ENCODE measurements at places on chromosomes 6 and 20.

GRCh38 chr6:136429264-136430065 lies 120.8 kb downstream of the MAP7 start:
- DNase-seq, result no peak

DNA sequence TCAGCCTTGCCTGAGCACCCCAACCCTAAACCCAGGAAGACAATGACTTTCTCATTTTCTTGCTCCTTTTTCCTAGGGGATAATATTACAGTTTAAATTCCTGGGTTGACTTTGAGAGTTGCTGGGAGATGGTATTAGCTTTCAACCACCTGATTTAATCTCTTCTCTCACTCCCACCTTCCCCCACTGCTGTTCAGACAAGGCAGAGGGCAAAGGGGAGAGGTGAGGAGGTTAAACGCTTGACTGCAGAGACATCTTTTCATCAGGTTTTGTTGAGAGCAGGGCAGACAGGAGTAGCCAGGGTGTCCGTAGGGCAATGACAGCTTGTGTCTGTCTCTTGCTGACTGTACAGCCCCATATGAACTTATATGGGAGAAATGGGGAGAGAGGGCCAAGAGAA lies 811.2 kb downstream of the MAFB start:
- no peak for DNase-seq

DNA sequence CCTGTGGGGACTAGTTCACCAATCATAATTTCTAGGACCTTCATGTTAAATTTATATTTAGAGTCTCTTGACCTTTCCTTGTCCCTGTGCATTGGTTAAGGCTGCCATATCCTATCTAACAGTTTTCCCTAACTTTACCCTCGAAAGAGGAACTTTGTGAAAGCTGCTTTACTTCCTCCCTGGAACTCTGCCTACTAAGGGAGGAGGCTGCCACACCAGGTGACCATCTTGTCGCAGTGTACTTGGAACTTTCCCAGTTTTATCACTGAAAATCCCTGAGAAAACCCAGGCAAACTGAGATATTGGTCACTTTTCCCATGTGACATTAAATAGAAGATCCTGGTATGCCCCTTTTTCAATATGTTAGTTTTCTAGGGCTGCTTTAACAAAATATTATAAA lies 317.6 kb upstream of the TSHZ2 start:
- DNase-seq, result no peak

DNA sequence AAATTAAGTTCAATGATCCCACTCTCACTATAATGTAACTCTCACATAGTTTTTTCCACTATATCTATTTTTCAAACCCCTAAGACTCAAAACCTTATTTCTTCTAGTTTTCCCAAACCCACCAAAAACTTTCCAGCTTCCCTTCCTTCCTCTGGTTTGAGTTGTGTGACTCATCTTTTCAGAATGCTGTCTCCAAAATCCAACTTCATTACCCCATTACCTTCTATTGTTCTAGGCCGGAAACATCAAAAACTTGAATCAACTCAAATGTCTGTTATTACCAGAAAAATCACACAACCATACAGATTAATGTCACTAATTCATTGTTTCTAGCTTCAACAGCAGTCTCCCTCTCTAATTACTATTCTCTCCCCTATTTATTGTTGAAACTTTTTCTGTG lies 1090.3 kb downstream of the HACE1 start:
- DNase-seq, result no peak

DNA sequence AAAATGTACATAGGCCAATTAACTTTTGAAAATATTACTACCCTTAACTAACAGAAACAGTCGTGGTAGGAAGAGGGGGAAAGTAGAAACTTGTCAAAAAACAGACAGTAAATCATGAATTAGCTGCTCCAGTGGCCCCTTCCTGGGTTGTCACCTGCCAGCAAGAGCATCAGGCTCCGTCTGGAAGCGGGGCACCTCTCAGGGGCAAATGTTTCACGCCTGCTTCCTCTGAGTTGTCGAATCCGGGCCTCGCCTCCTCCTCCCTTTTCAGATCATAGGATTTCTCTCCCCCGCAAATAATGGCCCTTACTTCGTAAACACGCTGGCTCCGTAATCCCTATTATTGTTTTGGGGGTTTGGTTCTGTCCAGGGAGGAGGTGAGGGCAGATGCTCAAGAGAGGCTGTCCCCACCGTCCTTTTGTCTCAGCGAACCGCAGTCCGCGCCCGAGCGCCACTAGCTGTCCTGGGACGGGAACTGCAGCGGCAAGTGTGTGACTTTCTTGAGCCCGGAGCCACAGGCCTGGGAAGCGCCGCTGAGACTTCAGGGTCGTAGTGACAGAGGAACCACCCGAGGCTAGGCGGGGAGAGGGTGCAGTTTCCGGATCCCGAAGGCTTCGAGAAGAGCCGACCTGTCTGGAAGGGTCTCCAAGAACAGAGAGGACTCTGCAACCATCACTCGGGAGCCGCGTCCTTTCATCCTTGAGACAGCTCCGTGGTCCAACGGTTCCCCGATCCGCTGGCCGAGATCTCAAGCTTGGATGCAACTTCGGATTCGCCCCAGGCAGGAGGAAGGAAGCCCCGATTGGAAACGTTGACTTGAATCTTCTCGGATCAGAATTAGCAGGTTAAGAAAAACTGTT lies 214.5 kb upstream of the ZNF184 start:
- peak; percentile 92 for DNase-seq

- DNase-seq, result no peak
Observed at GRCh38 chr6:160348223-160349019, at the start of gene SLC22A3. Gene SLC22A3, plus strand, starts transcription at chr6:160348378. Its CDS starts 42 bp downstream, at chr6:160348420.

DNA sequence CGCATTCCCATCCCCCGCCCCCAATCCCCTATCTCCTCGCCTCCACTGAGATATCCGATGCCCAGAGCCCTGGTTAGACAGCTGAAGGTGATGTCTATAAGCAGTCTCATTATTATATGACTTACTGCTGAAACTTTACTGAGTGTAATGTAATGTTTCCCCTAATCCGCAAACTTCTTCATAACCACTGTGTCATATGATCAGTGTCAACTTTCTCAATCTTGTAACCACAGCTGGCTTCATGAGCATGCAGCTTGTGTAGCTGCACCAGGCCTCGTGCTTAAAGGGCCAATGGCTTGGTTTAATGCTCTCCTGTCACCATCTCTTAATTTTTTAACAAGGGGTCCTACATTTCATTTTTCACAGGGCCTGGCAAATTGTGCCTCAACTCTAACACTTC lies 8.1 kb downstream of the ASIP start:
- DNase-seq, result peak; percentile 75

DNA sequence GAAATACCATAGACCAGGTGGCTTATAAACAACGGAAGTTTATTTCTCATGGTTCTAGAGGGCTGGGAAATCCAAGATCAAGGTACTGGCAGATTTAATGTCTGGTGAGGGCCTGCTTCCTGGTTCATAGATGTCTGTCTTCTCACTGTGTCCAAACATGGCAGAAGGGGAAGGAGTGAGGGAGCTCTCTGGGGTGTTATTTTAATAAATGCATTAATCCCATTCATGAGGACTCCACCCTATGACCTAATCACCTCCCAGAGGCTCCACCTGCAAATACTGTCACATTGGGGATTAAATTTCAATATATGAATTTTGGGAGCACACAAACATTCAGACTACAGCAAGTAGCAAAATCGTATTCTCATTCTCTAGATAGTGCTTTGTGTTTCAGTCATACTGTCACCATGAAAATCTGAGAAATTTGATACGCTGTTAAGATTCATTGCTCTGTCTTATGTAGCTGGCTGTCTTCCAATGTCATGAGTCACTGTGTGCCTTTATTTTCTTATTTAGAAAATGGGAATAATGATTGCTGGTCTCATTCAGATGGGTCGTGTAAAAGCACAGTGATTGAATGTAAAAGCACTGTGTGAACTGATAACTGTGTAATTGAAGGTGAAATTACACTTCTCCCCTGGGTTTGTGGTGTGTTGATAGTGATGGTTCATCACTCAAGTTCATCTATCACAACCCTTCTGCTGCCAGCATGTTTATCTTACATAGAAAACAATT lies 8.9 kb upstream of the ERVFRD-1 start:
- DNase-seq, result no peak

- DNase-seq, result no peak
Observed at GRCh38 chr6:139528471-139528870, 154.0 kb upstream of the CITED2 start.

DNA sequence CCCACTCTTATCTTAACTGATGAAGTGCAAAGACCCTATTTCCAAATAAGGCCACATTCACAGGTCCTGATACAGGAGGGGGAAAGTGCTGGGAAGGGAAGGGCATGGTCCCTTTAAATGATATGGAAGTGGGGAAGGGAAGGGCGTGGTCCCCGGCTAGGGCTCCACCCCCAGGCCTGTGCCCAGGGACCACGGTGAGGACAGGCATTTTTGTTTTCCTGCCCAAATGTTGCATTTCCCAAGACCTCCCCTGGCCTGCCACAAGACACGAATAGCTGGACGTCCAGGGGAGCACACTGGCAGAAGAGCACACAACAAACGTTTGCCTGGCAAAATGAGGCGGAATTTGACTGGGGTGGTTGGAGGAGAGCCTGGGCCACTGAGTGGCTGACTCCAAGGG lies 16.1 kb upstream of the HFE start:
- DNase-seq, result no peak

DNA sequence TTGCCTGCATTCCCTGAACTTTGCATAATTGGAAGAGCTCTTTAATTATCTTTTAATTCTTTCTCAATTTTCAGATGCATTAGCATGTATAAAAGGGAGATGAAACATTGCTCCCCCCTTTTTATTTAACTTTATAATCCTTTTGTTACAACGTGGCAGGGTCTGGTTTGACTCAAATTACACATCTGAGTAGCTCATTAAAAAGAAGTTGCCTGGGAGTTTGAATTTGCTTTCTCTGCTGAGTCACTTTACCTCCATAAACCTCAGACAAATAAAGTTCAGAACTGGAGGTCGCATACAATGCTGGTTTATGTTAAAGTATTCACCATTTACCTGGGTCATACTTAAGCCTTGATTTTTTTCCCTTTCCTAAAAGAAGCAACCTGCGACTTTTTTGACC lies 495.2 kb downstream of the PREX1 start:
- DNase-seq, result no peak
